ENCODE measurements at places on chromosomes 6 and 20.

DNA sequence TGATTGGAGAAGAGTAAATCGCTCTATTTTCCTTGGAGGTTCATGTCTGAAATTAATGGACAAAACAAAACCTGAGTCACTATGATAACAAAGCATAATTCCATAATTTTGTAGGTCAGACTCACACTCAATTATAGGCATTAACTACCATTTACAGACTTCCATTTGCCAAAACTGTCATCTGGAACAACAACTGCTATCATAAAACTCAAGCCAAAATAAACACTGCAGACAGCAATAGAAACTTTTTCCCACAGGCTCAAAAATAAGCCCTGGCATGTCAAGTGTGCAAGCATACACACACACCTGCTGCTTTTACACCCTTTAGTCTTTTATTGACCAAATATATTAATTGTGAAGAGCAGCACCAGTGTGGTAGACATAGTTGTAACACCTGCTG, 7.1 kb downstream of the MRPS10 start:
- DNase-seq = no peak

DNA sequence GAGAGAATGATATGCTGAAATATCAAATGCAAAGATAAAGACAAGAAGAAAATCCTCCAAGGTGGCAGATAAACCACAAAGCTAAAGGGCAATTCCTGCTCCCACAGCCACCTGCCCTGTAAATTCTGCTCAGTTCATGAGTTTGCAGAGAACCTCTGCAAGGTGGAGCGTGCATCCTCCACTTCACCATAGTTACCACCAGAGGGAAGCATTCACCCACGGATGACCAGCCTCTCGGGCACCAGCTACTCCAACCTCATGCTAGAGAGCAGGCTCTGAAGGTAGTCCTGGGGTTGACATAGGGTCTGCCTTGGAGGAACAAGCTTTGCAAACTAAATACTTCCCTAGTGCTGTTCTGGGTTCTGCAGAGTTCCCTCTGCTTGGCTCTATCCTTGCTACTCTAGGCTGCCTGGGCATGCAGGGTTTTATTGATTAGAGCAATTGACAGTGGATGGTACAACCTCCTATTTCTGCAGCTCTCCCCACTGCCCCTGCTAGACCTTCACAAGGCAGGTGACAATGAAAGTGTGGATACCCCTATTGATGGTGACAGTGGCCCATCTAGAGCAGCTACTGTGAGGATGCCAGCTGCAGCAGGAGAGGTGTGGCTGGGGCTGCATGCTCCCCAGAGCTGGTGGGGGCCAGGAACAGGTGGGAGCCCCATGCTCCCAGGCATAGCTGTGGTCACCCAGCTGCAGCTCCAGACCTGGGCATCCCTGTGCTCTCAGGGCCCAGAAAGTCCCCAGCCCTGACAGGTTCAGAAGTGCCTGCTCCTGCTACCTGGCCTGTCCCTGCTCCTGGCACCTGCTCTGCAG, 51.1 kb downstream of the GGTLC1 start:
- DNase-seq = peak; percentile 40

DNA sequence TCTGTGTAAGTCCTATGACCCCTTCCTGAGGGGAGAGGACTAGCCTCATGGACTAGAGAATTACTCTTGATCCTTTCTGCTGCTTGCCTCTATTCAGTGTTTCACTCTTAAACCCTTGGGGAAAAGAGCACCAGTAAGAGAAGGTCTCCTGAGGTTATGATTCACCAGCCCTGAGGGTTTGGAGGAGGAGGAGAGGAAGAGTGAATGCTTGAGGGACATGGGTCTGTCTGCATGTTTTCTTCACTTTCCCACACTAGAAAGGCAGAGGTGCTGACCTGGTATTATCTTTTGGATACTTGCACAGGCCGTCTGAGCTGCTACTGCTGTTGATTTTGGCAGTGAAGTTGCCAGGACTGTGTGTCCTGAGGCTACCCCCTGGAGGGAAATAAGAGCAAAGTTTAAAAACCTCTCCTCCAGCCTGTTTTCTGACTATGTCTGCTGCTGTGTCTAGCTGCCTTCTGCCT, 78.3 kb downstream of the CD109 start:
- no peak for DNase-seq

- DNase-seq = no peak
Observed at GRCh38 chr20:5056801-5057599, 55.7 kb upstream of the SLC23A2 start.

DNA sequence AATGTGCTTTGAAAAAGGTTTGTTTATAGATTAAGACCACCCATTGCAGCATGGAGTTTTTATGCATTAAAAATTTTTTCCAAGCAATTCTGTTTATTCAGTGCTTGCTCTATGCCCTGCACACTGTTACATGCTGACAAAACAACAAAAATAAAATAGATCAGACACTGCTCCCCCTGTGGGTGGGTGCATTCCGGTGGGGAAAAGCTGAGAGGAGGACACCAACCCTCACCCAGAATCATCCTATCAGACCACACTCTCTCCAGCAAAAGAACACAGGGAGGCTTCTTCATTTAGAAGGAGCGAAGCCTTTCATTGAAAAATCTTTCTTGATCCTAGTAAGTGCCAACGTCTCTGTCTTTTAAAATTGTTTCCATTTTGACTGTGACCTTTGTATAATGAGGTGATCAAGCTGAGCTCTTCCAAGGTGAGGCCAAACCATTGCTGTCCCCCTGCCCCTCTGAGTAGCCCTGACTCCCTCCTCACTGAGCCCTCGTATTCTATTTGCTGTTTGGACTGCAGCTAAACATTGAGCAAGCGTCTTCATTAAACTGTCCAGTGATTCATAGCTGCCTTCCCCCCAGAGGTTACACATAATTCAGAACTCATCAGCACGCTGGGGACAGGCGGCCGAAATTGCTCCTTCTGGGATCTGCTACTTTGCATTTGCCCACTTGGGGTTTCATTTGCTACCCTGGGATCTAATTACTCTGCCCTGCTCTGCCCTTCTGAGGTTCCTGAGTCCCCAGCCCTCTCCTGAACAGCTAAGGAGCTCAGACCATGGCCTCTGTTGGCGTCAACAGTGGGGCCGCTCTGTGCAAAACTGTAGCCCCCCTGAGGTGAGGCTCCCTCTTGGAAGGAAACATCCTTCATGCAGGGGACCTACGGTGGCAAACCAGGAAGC, 102.4 kb downstream of the F13A1 start:
- DNase-seq = no peak

DNA sequence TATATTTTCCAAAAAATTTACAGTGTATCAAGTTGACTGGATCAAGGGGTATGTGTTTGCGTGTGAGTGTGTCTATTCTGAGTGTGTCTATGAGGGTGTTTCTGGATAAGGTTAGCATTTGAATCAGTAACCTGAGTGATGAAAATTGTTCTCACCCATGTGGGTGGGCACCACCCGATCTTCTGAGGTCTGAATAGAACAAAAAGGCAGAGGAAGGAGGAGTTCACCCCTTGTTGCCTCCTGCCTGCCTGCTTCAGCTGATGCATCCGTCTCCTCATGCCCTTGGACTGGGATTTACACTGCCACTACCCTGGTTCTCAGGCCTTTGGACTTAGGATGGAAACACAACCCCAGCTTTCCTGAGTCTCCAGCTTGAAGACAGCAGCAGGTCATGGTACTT, 13.7 kb upstream of the PRND start:
- DNase-seq = no peak

DNA sequence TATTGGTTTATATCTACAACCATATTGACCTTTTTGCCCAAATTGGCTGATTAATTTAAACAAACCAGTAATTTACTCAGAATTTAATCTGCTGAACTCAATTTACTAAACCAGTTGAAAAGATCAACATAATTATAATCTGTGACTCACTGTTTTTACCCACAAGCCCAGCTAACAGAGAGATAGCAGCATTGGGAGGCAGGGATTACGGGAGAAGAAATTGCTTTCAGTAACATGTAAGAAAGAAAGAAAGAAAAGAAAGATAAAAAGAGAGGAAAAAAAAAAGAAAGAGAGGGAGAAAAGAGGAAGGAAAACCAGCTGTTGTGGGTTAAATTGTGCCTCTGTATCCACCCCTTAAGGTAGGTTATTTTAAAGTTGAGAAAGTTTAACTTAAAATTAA, 13.3 kb upstream of the RHAG start:
- DNase-seq = no peak

- no peak for DNase-seq
Observed at GRCh38 chr6:18753076-18753475, 365.9 kb downstream of the RNF144B start.

GRCh38 chr20:57947421-57948179, 237.8 kb upstream of the PMEPA1 start:
- DNase-seq = no peak

DNA sequence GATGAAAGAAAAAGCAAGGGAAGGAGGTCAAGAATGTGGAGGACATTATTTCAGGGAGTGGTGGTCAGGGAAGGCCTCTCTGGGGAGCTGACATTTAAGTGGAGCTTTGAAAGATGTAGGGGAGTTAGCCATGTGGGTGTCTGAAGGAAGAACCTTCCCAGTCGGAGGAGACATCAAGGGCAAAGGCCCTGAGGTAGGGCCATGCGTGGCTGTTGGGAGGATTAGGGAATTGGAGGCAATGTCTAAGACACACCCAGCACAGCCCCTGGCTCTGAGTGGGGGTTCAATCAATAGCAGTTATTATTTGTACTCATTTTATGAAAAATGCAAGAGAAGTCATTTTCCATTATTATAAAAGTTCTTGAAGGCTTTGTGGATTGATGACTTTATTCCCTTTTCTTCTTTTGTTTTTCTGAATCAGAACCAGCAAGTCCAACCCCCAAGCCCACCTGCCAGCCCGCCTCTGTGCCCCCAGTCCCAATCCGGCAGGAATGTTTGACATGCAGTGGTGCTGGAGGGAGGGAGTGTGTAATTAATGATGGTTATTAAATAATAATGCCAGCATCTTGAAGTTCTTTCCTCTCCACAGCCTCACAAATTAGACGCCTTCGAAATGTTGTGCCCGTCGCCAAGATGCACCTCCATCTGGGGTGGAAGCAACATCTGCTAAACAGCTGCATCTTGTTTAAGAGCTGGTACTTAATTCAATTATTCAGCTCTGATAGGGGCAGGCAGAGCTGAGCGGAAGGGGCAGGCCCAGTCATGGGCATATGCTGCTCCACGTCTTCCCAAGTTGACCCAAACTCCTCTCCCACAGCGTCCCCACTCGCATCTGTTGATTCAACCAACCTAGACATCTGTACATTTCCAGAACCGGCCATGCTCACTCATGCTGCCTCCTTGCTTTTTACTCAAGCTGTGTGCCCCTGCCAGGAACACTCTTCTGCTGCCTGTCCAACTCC, 81.3 kb upstream of the SIRPA start:
- no peak for DNase-seq

DNA sequence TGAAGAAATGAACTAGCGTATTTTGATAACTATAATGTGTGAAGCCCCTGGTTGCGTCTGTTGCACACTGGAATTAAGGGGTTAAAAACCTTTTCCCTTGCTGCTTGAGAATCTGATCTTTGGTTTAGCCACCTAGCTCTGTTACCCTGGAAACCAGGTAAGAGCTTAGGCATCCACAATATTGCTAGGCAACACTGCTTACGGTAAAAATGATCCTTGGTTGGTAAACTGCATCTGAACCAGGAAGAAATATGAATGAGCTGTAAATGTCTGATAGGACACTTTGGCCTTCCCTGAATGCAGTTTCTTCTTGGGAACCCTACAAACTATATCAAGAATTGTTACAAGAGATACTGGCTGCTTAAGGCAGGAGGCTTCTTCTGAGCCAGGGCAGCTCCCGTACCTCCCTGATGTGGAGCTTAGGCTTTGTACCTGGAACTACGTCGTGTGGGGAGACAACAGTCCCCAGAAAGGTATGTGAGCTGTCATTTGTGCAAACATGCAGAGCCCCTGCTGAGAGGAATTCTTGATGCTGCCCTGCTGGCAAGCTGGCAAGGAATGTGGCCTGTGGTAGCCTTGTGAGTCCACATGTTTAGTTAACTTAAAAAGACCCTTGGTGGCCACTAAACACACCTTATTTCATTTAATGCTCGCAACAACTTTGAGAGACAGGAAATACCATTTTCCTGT, 18.4 kb downstream of the UBE3D start:
- no peak for DNase-seq

All from SK-N-DZ (cell line).